ENCODE measurements at places on chromosomes 7 and 10.

GRCh38 chr10:8600192-8600591, 545.7 kb downstream of the GATA3 start:
- DNase-seq = no peak

GRCh38 chr7:14507617-14508016, 394.9 kb downstream of the DGKB start:
- no peak for DNase-seq

GRCh38 chr7:123327661-123328060, 127.9 kb upstream of the SLC13A1 start:
- no peak for DNase-seq

DNA sequence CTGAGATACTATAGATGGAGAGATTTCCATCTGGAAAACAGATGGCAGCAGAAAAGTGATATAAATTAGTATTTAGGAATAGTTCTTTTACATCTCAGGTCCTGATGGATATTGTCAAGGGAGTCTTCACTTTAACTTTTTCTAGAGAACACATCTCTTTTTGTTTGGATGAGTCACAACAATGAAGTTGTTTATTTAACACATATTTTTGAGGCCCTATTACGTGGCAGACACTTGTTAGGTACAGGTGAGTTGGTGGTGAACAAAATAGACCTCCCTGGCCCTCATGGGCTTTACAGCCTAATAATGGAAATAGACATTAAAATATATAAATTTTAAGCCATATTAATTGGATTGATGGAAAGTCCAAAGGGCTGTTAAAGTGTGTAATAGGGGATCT, 168.3 kb downstream of the VTI1A start:
- no peak for DNase-seq

DNA sequence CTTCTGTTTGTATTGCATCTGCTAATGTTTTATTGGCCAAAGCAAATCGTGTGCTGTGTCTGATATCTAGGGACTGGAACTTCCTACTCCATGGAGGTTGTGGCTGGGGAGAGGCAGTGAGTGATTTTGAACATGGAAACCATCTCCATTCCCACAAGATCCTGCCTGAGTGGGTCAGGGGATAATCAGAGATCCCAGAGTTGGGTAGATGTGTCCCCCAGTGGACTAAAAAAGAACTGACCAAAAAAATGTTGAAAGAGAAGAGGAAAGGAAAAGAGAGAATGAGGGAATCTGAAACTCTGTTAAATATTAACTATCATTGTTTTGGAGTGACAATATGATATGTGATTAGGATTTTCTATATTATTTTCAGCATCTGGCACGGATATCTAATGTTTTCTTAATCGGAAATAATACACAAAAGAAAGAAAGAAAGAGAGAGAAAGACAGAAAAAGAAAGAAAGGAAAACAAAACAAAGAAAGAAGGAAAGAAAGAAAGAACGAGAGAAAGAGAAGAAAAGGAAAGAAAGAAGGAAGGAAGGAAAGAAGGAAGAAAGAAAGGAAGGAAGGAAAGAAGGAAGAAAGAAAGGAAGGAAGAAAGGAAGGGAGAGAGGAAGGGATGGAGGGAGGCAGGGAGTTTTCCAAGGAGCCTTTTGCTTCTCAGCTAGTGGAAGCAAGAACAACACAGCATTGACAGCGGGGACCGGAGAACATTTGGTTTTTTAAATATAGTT, 638.5 kb downstream of the CCSER2 start:
- no peak for DNase-seq

DNA sequence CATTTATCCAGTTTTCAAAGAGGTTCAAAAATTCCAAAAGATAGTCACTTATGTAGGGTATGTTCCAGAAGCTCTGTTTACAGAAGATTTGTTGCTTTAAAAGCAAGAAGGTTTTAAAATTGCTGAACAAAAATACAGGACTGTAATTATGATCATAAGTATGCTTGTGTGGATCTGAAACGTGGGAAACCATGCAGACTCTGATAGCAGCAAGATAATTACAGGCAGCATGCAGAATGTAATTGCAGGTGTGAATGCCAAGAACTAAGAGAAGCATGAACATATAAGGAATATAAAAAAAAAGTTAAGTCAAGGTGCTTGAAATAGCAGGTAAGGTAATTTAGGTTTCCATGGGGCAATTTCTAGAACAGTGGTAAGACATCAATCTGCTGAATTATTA, 405.7 kb downstream of the ARL4A start:
- DNase-seq = no peak

GRCh38 chr10:77545585-77545984, 92.0 kb downstream of the KCNMA1 start:
- no peak for DNase-seq

- DNase-seq = no peak
Observed at GRCh38 chr10:25125201-25125611, 49.6 kb upstream of the GPR158 start.

GRCh38 chr10:68558478-68558877, 1.7 kb upstream of the TET1 start:
- DNase-seq = no peak

- no peak for DNase-seq
Observed at GRCh38 chr7:69893906-69894305, 295.6 kb downstream of the AUTS2 start.

GRCh38 chr10:98354491-98354890, 60.5 kb downstream of the PYROXD2 start:
- DNase-seq = no peak

DNA sequence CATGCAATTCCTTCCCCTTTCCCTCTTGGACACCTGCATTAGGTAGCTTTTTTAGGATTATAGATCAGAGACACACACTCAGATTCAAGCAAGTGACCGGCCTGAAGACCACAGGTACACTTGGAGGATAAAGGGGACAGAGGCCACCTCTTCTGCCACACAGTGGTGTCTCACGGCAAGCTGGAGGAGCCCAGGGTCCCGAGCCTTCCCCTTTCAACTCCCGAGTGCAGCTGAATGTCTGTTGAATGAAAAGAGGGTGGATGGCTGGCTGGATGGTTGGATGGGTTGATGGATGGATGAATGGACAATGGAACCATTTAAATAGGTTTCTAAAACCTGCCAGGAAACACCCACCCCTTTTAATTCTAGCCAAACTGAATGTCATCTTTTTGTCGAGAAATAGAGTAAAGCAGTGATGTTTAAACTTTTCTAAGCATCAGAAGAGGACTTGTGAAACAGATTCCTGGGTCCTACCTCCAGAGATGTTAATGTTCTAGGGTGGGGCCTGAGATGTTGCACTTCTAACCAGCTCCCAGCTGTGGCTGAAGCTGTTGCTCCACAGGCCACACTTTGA, 49.2 kb upstream of the ZMIZ1 start:
- peak; percentile 12 for DNase-seq

DNA sequence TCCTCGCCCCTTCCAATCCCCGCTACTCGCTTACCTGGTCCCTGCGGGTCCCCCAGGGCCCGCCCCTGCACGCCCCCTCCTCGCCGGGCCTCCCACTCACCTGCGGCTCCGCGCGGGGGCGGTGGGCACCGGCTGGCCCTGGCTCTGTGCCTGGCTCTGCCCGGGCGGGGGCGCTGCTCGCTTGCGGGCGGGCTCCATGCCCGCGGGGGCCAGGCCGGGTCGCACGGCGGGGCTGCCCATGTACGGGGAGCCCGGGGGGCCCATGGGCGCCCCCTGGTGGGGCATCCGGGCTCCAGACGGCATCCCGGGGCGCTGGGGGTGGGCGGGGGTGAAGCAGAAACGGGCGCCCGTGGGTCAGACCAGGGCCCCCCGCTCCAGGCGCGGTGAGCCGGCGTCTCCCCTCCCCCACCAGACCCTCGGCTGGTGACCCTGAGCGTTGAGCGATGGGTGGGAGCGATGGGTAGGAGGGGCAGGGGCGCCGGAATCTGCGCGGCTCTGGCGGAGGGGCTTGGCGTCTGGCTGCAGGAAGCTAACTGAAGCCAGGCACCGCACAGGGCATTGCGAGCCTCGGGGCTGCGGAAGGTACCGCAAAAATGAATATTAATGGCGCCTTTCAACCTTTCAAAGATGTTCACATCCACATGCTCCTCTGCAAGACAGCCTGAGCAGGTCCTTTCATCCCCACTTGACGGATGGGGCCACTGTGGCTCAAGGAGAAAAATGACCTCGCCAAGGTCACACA, 3.0 kb downstream of the SMARCD3 start:
- no peak for DNase-seq

- no peak for DNase-seq
Observed at GRCh38 chr10:15168291-15168785, at the start of gene NMT2. Gene NMT2 (minus strand): TSS chr10:15168693. CDS start chr10:15168612, 81 bp downstream.

DNA sequence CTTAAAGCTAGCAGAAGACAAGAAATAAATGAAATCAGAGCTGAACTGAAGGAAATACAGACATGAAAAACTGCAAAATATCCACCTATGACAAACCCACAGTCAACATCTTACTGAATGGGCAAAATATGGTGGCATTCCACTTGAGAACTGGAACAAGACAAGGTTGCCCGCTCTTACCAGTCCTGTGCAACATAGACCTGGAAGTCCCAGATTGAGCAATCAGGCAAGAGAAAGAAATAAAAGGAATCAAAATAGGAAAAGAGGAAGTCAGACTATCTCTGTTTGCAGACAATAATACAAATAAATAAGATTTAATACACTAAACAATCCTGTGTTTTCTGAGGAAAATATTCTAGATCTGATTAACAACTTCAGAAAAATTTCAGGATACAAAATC, 570.5 kb upstream of the SEMA3D start:
- DNase-seq = no peak

GRCh38 chr7:136027160-136027559, 50.0 kb upstream of the MTPN start:
- DNase-seq = no peak

GRCh38 chr10:97632949-97633884, at the start of gene MORN4:
Gene MORN4 (minus strand): TSS chr10:97633500. CDS start chr10:97619653, 13,847 bp downstream.
- peak; percentile 94 for DNase-seq

DNA sequence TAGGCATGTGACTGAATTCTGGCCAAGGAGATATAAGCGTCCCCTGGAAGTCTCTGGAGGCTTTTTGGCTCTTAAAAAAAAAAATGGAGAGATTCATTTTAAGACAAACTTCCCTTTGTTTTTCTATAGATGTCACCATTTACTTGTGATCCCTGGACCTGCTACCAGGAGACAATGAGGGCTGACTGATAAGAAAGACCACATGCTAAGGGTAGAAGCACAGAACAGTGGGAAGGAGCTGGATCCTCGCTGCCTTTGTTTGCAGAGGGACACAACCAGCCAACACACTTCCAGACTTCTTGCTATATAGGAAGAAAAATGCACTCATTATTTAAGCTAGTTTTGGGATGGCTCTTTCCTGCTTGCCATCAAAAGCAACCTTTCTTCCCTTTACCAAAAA, 172.2 kb downstream of the GRM8 start:
- DNase-seq = no peak

DNA sequence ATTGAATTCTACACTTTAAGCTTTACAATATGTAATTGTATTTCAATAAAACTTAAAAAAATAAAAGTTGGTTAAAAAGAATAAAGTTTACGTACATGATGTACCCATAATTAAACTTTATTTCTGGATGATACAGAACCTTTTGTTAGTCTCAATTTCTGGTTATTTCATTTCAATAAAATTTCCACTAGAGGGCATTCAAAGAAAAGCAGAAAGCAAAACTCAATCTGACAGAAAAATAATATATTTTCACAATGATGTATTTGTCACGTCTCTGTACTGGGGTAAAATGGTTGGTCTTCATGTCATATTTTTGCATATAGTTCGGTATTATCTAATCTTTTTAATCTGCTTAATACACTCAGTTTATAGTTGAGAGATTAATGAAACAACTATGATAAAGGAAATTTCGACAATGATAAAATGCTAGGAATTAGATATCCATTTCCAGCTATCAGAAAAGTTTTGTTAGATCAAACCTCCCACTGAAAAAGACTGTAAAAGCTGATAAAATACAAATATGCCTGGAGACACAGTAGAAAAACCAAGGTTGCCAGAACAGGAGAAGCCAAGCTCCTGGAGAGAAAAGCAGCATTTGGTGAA, 27.4 kb downstream of the ASZ1 start:
- DNase-seq = no peak

DNA sequence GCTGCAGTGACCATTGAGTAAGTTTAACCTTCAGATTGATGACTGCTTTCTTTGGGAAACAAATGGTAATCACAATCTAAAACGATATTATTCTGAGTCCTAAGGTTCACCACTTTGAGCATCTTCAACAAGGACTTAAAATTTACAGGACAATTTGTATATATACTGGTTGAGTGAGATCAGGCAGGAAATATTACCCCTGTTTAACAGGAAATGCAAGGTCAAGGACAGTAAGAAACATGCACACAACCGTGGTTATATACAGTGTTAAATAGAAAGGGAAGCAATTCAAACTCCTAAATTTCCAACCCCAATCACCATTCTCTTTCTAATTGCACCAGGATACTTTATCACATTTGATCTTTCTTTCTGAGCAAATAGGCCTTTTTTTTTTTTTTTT, 96.1 kb downstream of the ZNF277 start:
- no peak for DNase-seq

- DNase-seq = peak; percentile 26
Observed at GRCh38 chr7:128177768-128178550, 63.1 kb upstream of the LEP start.

GRCh38 chr10:86734207-86734988, 22.0 kb upstream of the BMPR1A start:
- no peak for DNase-seq

GRCh38 chr10:118012952-118013525, 33.7 kb downstream of the RAB11FIP2 start:
- DNase-seq = no peak

DNA sequence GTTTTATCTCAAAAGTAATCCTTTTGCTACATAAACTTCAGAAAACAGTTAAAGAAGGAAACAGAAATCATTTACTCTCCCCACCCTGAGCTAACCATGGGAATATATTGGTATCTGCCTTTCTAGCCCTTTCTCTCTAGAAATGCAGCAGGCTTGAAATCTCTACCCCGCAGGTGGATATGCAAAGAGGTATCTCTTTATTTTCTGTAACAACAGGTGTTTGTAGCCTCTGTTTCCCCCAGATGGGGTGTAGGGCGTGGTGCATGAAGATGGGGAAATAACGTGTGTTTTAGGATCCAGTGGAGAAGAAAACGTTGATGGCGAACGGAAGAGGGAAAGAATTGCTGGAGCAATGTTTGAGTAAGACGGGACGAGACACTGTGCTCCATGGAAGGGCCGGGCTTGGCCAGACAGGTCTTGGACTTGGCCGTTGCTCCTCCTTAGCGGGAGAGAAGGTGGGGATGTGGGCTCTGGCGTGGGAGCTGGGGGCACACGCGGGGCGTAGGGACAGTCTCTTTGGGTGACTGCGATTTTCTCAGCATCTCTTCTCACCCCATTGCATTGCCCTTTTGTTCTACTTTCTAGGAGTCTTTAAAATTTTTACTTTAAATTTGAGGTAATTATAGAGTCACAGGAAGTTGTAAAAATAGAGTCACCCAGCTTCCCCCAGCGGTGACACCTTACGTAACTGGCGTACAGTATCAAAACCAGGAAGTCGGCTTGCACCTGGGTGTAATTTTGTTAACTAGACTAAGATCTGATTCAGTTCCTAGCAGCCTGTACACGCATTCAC, 82.9 kb downstream of the ELFN1 start:
- DNase-seq = no peak

Measured in left forelimb (tissue), 1 donor.